ENCODE measurements at places on chromosomes 4 and X.

GRCh38 chr4:174929346-174929745 lies 11.2 kb downstream of the ADAM29 start:
- DNase-seq, result no peak

GRCh38 chr4:159197260-159197884 lies 94.5 kb downstream of the RAPGEF2 start:
- no peak for DNase-seq

- DNase-seq, result no peak
Measured at GRCh38 chr4:121952290-121952689, 430 bp upstream of the TRPC3 start.

DNA sequence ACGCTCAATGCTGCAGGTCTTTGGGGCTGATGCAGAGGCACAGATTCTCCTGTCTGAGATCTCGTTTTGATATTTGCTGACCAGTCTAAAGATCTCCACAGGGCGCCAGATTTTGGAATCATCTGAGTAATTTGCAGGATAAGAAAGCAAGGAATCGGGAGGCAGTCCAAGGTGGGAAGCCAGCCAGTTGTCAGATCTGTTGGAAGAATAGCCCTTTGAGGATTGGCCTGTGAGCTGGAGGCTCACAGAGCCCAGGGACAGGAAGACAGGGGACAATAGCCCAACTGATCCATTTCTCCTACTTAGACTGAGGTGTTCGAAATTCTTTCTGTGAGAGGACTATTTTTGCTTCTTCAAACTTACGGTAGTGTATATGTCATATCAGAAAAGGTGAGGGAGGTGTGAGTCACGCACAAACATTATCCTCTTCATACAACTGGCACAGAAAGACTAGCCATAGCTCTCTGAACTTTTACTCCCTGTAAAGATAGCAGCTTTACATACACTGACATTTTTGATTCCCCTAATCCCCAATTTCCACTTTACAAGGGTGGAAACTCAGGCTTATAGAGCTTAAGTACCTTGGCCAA lies 8.8 kb downstream of the DIPK2B start:
- no peak for DNase-seq

DNA sequence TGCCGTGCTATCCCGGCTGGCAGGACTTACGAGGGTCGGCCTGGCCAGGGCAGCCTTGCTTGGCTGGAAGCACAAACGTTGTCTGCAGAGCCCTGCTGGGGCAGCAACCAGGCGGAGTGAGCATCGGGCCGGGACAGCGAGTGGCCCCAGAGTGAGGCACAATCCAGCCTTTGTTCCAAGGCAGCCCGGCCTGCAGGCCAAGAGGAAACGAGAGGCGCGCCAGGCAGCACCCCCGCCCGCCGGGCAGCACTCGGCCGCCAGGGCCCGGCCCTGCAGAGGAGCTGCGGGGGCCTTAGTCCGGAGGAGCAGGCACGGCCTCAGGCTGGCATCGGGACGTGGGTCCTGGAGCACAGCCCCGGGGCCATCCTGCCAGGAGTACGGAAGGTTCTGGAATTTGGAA lies 24.1 kb downstream of the FGFRL1 start:
- DNase-seq, result no peak

- DNase-seq, result no peak
Measured at GRCh38 chrX:84709987-84710386, 207.7 kb upstream of the HDX start.

GRCh38 chrX:30714138-30714537 lies 60.9 kb downstream of the GK start:
- DNase-seq, result no peak

DNA sequence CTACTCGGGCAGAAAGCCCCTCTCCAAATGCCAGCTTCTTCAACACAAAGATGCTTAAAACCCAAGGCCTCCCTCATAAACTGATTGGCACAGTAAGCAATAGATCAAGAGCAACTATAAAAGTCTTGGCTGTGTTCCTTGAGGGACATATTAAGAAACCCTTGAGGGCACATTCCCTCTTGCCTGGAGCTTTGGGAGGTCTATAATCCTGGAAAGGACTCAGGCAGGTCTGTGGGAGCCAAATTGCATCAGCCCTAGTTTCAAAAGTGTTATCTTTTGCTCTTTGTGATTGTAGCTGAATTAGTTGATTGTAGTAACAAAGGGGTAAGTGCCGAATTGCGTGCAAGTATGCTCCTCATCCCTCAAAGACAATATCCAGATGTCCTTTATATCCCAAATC lies 18.6 kb upstream of the SETD7 start:
- no peak for DNase-seq

GRCh38 chr4:8536467-8536866 lies 43.7 kb upstream of the GPR78 start:
- no peak for DNase-seq

- no peak for DNase-seq
Measured at GRCh38 chr4:108337923-108338322, 169.2 kb upstream of the LEF1 start.

GRCh38 chr4:143700416-143701352 lies at the start of gene FREM3:
TSS of gene FREM3 (minus strand) at chr4:143700675. CDS start at chr4:143700675, 0 bp downstream.
- no peak for DNase-seq

- no peak for DNase-seq
Measured at GRCh38 chr4:93431371-93431770, 397.2 kb upstream of the ATOH1 start.

DNA sequence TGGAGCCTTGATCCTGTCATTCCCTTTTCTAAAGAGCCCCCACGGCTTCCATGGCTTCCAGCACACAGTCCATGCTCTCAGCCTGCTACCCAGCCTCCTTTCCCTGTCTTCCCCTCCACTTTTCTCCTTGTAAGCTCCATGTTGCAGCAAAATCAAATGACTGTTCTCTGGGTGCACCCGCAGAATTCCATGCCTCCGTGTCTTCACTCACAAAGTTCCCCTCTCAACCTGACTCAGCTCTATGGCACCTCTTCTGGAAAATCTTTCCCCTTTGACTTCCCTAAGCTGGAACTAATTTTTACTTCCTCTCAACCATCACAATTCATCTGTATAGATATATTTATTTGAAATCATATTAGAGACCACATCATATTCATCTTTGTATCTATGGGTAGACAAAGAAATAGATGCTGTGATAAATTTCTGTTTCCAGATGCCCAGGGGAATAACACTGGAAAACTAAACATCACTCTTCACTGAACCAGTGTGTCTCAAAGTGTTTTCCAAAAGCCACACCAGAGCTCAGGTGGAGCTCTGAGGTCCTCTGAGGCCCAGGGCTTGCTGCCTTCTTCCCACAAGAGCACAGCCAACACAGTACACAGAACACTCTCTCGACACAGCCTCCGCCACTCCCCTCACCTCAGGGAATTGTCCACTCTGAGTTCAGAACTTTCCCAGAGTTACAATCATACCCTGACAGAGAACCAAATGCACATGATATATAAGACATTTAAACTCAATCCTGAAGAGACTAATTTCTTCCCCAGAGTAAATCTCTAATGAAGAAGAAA lies 3.3 kb downstream of the SETD7 start:
- DNase-seq, result no peak

- DNase-seq, result no peak
Measured at GRCh38 chrX:153564047-153564606, 34.8 kb downstream of the CCNQ start.

DNA sequence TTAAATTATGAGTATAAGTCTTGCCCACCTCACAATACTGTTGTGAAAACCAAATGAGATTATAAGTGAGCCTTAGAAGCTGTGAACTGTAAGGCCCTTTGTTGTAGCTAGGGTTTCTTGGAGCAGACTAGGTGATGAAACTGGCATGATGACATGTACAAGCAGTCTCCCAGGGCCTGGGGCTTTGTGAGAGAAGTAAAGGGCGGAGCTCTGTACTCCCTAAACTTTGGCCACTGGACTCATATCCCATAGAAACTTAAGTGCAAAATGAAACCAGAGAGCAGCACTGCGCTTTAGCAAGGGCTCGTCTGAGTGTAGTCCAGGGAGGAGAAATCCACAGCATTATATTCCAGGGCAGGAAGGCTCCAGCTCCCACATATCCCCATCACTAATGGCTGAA lies 385.6 kb upstream of the FGF16 start:
- DNase-seq, result no peak

DNA sequence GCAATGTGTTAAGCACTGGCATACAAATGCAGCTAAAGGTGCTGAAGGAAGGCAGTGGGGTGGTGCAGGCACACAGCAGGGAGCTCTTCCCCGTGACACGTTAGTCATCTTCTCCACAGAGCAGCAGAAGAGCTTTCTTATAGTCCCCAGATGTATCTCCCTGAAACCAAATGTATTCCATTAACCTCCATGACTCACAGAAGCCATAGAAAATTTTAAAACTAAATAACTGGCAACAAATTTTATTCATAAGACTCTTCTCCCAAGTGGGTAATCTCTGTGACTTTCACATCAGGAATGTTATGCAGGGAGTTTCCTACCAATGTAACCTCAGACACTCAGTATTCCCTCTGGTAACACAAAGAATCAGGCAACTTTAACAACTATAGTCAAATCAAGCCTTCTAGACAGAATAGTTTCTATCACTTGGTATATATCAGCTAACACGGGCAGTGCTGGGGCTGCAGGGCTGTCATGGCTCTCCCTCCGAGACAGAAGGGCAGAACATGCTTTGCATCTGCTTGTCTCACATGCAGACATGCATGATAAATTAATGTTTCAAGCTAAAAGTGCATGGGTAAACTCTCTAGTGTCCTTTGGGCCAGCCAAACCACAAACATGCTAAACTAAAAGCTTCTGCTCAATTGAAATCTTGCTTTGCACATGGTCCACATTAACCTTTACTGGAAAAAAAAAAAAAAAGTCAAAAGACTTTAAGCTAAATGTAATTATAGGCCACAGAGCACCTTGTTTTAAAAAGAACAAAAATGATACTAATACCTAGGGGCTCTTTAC lies 28.2 kb downstream of the ANXA5 start:
- no peak for DNase-seq

DNA sequence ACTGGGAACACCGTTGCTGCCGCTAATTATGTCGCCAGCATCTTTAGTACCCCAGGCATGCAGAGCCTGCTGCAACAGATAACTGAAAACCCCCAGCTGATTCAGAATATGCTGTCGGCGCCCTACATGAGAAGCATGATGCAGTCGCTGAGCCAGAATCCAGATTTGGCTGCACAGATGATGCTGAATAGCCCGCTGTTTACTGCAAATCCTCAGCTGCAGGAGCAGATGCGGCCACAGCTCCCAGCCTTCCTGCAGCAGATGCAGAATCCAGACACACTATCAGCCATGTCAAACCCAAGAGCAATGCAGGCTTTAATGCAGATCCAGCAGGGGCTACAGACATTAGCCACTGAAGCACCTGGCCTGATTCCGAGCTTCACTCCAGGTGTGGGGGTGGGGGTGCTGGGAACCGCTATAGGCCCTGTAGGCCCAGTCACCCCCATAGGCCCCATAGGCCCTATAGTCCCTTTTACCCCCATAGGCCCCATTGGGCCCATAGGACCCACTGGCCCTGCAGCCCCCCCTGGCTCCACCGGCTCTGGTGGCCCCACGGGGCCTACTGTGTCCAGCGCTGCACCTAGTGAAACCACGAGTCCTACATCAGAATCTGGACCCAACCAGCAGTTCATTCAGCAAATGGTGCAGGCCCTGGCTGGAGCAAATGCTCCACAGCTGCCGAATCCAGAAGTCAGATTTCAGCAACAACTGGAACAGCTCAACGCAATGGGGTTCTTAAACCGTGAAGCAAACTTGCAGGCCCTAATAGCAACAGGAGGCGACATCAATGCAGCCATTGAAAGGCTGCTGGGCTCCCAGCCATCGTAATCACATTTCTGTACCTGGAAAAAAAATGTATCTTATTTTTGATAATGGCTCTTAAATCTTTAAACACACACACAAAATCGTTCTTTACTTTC lies 1.8 kb downstream of the UBQLN2 start:
- DNase-seq, result no peak

DNA sequence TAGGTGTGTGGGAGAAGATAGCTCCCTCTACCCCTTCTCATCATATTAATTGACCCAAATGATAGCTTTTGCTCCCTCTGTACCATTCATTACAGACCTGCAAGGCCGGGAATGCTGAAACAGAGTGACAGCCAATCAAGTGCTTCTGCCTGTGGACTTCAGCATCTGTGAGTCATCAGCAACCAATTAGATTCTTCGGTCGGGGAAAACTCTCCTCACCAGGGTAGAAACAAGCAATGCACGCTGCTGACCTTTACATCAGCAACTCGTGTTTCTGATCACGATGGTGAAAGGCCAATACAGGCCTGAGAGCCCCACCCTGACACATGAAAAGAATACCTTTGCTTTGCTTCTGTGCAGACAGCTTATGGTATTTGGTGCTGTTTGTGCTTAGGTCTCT lies 347.2 kb upstream of the DDX53 start:
- no peak for DNase-seq

- no peak for DNase-seq
Measured at GRCh38 chr4:68283714-68284113, 38.2 kb upstream of the TMPRSS11B start.

DNA sequence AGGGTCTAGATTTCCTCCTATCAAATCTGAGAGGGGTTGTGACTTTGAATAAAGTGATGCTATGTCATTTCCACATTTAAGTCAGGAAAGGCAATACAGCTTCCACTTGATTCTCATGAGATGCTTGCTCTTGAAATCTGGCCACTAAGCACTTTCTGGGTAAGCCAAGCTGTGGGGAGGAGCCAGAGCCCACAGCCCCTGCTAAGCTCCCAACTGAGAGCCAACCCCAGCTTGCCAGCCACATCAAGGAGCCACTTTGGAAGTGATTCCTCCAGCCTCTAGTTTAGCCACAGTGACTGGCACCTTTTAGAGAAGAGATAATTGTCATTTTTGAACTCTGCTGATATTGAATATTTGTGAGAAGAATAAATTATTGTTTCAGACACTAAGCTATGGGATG lies 1441.5 kb upstream of the IGFBP7 start:
- DNase-seq, result no peak

GRCh38 chrX:11724122-11725017 lies 33.7 kb upstream of the MSL3 start:
- DNase-seq, result no peak

GRCh38 chr4:148962539-148963290 lies 520.5 kb upstream of the NR3C2 start:
- DNase-seq, result no peak

- DNase-seq, result no peak
Measured at GRCh38 chr4:25903900-25904747, 9.9 kb upstream of the SMIM20 start.

- no peak for DNase-seq
Measured at GRCh38 chr4:74111990-74112389, 13.0 kb upstream of the CXCL2 start.

DNA sequence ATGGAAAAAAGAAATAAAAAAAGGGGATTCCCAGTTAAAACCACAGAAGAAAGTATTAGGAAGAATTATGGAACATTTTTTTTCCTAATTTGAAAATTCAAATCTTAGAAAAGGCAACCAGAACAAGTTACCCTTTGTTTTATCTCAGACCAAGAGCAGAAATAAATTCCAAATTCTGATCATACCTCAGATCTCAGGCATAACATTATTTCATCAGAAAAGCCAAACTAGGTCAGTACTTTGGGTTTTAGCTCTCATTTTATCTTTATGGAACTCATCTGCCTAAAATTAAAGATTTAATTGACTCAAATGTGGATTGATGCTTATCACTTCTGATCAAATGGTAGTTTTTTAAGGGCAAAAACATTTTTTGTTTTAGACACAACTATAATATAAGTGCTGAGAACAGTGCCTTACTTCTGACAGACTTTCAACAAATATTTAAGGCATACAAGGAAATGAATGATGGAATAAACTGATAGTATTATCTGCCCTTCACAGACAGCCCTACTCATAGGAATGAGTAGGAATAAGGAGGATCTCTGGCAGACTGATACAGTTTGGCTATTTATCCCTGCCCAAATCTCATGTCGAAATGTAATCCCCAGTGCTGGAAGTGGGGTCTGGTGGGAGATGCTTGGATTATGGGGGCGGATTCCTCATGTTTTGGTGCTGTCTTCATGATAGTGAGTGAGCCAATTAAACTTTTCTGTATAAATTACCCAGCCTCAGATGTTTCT lies 245.3 kb upstream of the PITX2 start:
- no peak for DNase-seq
